ENCODE measurements at places on chromosomes 1 and 21.
A peak's percentile ranks its signal among the peaks of the same experiment; 100 is the strongest.

DNA sequence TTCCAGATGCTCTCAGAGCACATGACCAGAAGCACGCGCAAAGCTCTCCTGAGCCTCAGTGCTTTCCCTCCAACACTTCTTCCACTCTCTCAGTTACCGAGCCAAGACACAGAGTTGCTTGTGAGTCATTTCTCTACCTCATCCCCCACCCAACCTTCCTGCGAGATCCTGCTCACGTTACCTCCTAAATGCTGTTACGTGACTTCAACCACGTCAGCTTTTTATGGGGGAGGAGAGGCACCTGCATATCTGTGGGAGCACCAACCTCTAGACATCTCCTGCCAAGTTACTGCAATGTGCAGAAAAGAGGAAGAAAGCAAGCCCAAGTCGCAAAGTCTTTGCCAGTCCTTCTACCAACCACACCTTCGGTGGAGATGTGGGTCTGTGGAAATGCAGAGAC, 27.2 kb upstream of the ERG start:
- DNase-seq, result no peak

DNA sequence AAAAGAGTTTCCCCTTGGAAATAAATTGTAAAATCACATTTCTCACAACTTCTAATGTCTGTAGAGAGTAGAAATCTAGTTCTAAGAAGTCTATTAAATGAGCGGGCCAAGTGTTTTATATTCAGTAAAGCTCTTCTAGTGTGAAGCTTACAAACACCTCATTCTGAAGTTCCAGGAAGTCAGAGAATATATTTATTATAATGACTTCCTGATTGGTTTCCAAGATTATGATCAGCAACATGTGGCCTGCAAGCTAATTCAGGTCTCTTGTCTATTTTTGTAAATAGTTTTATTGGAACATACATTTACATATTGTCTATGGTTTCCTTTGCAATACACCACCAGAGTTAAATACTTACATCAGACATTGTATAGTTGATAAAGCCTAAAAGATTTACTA, 603.9 kb downstream of the AMY1C start:
- no peak for DNase-seq

DNA sequence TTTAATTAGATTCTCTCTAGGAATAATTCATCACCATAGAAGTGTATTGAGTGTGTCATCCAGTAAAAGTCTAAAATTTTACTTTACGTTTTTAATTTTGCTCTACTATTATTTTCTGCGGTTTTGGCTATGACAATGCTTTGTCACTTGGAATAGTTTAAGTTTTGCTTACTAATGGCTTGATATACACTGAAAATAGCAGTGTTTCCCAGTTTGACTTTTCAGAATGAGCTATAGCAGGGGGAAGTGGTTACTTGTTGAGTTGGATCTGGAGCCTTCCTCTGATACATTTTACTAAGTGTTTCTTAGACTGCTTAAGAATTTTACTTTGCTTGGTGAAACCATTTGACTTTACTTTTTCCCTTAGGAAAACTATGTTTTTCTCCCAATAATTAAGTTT, 5.0 kb downstream of the DNAJC16 start:
- DNase-seq, result no peak

DNA sequence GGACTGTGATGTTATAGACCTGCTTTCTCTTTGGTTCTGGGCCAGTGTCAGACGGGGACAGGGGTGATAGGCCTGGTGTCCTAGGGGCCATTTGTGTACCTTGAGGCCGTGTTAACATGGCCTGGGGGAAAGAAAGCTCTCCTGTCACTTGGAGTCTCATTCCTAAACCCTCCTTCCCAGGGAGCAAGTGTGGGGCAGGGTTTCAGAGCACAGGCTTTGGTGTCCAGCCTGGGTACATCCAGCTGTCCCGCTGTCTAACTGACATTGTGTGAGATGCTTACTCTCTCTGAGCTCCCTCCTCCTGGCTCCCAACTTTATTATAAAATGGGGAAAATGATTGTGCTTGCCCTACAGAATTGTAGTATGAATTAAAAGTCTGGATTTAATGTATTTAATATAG, 32.6 kb upstream of the EPHA8 start:
- no peak for DNase-seq

GRCh38 chr1:186078245-186078644, 296.8 kb downstream of the TPR start:
- no peak for DNase-seq

DNA sequence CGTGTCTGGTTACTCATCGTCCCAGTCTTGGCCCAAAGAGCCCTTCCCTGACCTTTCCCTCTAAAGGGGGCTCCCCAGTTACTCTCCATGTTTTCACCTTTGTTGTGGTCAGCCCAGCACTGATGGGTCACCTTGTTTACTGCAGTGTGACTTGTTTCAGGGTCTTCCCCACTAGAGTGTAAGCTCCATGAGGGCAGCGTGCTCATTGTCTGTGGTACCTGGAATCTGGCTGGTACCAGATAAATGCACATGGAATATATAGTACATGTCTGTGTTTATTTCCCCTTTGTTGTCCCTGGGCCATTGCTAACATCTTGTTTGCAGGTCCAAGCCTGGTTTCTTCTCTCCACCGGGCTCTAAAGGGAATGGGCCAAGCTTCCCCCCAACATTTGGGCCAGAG, 22.7 kb upstream of the TENT5B start:
- DNase-seq, result no peak

DNA sequence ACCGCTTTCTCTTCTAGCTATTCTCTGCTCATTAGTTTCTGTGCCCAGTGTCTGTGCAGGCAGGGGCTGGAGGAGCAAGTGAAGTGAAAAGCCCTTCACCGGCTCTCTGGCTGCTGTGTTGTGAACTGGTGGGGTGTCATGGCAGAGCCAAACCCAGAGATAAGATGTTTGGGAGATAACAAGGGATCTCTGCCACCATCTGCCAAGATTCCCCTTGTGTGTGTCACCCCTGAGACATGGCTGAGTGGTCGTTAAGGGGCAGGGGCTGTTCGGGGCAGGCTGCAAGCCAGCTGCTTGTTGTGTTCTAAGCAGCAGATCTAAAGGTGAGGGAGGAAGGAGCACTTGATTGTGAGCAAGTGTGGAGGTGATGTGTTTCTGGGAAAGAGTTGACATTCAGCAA, 24.5 kb downstream of the CNIH3 start:
- DNase-seq, result no peak

DNA sequence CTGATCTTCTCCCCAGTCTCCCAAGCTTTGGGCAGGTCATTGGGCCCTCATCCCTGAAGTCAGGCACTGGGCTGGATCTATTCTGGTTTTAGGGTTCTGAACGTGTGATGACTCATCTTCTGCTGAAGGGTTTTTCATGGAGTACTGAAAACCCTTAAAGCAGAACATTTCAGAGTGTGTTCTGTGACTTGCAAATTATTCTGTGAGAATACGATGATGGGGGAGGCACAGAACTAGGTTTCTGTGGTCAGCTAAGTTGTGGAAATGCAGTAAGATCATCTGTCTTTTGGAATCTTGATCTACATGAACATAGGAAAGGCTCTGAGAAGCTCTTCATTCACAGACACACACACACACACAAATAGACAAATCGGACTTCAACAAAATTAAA, 46.2 kb downstream of the NAV1 start:
- DNase-seq, result no peak

DNA sequence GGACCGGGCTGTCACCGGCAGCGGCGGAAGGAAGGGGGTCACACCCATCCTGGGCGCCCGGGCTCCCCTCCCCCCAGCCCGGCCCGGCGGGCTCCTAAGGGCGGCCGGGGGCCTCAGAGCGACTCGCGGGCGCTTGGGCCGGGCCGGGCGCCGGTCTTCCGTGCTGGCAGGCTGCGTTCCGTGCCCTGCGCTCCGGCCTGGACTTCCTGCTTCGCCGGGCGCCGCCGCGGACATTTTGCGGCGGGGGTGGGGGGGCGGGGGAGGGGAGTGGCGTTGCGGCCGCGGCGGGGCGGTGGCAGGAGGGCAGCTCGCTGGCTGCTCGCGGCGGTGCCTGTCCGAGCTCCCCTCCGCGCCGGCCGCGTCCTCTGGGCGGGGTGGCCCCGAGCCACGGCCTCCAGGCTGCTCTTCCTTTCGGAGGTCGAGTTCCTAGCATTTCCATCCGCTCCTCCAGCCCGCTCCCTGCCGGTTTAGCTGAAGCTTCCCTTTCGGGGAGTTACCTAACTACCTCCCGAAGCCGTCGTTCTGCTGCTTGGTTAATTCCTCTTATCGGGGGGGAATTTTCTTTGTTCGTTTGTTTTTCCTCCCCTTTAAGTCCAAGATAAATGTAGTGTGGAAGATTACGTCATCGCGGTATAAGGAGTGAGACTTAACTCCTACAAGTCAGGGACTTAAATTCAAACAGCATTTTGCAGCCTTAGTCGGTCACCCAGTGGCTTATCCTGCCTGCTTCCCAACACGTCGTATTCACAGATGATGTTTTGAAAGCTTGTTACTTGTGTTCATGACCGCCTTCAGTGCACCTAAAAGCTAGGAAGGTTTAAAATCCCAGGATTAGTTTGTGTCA, 730 bp downstream of the CDC42 start:
- peak; percentile 72 for DNase-seq

- no peak for DNase-seq
Measured at GRCh38 chr1:6923955-6924881, 139.0 kb downstream of the CAMTA1 start.

DNA sequence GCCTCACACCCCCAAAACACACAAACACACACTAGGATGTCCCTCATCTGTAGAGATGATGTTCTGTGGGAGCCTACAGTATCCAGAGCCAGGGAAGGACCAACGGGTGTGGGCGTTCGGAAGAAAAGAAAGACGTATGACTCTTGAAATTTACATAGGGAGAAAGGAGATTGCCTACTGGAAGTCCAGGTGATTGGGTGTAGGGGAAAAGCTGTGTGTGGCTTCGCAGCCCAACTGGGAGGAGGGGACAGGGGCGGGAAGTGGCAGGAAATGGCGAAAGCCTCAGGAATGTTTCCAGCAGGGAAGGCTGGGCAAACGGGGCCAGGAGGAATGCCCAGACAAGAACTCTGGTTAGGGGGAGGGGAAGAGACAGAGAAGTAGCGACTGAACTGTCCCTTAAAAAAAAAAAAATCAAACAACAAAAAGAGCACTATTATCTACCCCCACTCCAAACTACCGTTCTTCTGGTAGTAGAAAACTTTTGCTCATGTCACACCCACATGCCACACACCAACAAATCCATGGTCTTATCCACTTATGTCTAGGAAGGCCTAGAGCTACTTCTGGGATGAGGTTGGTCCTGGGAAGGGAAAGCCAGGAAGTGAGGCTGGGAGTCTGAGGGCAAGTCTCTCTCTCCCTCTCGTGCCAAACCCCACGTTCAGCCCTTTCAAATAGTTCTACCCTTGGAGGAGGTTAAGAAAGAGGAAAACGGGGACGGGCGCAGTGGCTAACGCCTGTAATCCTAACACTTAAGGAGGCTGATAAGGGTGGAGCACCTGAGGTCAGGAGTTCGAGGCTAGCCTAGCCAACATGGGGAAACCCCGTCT, 1.8 kb upstream of the CKS1B start:
- peak; percentile 97 for DNase-seq

- DNase-seq, result peak; percentile 24
Measured at GRCh38 chr1:201348211-201348566, 29.3 kb downstream of the TNNT2 start.

GRCh38 chr1:36304521-36304920, 1.6 kb upstream of the SH3D21 start:
- DNase-seq, result no peak

DNA sequence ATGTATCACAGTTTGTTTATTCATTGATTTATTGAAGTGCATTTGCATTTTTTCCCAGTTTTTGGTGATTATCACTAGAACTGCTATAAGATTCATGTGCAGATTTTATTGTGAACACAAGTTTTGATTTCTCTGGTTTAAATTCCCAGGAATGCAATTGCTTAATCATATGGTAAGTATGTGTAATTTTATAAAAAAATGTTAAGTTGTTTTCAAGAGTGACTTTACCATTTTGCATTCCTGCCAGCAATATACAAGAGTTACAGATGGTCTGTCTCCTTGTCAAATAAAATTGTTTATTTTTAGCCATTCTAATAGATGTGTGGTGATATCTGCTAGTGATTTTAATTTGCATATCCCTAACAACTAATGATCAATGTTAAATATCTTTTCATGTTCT, 127.3 kb upstream of the APP start:
- DNase-seq, result no peak

GRCh38 chr1:162251102-162251501, 125.6 kb downstream of the SPATA46 start:
- DNase-seq, result no peak

- no peak for DNase-seq
Measured at GRCh38 chr1:41902664-41903063, 16.1 kb downstream of the HIVEP3 start.

- DNase-seq, result no peak
Measured at GRCh38 chr1:7929637-7930036, 11.0 kb downstream of the TNFRSF9 start.

- DNase-seq, result no peak
Measured at GRCh38 chr1:162008799-162009198, 14.9 kb downstream of the OLFML2B start.

DNA sequence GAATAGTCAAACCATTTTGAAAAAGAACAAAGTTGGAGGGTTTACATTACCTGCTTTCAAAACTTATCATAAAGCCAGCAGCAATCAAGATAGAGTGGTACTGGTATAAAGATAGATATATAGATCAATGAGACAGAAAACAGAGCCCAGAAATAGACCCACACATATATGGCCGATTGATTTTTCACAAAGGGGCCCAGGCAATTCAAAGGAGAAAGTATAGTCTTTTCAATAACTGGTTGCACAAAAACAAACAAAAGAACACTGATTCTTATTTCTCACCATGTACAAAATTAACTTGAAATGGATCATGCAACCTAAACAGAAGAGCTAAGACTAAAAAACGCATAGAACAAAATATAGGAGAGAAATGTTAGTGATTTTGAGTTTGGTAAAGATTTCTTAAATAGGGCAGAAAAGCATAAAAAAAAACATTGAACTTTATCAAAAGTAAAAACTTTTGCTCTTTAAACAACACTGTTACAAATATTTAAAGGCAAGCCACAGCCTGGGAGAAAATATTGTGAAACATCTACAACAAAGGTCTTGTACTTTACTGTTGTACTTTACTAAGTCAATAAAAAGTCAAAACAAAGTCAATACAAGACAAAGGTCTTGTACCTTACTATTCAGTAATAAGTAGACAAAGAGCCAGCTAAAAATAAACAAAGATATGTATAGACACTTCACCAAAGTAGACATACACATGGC, 50.2 kb downstream of the ST3GAL3 start:
- DNase-seq, result no peak

DNA sequence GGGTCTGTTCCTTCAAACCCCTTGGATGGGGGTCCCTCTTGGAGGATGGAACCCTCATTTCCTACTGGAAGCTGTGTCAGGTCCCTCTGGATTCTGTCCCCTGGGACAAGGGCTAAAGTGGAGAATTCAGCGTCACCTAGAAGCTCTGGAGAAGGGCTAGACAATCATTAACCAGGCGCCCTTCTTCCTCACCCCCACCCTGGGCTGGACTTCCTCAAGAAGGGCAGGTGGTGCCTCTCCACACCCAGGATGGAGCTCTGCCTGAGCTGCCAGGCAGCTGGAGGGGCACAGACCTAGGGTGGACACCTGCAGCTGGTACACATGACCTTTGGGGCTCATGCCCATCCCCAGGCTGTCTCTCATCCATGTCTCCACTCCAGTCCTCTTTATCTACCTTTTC, 3.6 kb downstream of the CELF3 start:
- no peak for DNase-seq

GRCh38 chr21:31316488-31317169, 27.4 kb downstream of the TIAM1 start:
- DNase-seq, result peak; percentile 12
